ENCODE measurements at places on chromosomes 7 and 10.

GRCh38 chr7:130333832-130334231 is 10.8 kb upstream of the CPA5 start:
- DNase-seq = no peak

- DNase-seq = no peak
These were observed 3.3 kb downstream of the COL26A1 start for GRCh38 chr7:101365956-101366355.

DNA sequence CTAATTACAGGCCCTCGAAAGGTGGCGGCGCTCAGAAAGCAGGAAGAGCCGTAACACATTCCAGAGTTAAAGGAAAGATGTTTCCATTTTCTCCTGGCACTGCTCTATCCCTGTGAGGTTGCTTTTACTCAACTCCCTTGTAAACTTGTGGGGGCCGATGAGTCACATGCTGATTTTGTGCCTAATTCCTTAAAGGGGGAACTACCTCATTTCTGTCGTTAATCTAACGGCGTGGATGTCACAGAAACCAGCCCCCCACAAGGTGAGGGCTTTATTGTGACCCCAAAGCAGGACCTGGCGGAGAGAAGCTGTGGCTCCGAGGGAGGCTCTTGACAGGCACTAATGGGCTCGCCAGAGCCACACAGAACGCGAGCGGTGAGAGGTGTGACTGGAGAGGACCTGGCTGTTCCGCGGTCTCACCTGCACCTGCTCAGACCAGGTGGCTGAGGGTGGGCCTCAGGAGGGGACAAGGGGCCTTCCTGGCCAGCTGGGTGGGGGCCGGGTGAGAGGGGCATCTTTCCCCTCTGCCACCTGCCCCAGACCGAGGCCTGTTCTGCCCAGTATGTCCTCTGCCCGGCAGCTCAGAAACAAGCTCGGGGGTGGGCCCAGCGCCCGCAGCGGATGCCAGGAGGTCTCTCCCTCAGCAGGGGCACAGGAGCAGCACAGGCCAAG is 50.9 kb downstream of the CALML3 start:
- no peak for DNase-seq

DNA sequence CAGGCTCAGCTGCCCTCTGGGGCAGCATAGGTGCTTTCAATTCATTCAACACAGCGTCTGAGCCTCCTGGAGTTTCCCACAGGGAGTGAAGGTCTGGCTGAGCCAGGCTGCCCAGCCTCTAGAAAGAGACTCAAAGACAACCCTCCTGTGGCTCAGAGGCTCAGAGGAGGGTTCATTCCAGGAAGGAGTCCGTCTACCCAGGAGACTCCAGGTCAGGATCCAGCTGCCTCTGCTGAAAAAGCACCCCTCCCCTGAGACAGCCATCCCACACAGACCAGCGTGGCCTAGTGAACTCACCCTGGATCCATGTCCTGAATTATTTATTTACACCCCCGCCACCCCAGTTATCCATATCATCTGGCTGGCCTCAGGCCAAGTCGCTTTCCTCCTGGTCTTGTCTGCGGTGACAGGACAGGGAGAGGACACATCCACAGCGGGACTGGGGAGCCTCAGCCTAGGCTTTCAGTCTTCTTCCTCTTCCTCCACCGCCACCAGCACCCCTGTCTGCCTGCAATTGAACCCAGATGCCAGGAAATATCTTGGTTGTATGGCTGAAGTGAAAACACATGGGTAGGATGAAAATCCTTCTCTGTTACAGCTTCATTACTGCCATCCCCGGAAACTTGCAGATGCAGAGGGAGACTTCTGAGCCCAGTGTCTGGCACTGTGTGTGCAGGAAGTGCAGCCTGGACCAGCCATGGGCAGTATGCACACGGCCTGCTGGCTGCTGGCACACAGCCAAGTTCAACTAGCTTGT is 44.0 kb upstream of the COL13A1 start:
- no peak for DNase-seq

Measured in NCI-H1436 (cell line).